T1000 (cell line): ENCODE measurements at places on chromosomes 3 and 15.

DNA sequence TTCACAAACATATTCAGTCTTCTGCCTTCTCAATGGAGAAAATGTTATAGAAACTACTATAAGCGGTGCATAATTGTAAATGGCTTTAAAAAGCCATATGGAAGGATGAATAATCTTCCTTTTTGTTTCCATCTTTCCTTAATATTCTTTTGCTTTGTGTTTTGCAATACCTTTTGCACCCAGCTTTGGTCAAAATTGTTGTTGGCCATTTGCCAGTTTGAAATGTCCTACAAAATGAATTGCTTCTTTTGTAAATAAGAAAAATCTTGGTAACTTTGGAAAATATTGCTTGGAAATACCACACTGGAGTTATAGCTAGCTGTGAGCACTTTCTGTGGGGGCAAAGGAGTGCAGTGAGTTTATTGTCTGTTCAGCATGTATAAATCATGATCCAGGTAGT, 93.5 kb upstream of the NR2F2 start:
- no peak for DNase-seq

GRCh38 chr3:126542340-126543241, 16.1 kb downstream of the C3orf22 start:
- no peak for DNase-seq

GRCh38 chr3:4006288-4006687, 207.1 kb downstream of the LRRN1 start:
- no peak for DNase-seq

DNA sequence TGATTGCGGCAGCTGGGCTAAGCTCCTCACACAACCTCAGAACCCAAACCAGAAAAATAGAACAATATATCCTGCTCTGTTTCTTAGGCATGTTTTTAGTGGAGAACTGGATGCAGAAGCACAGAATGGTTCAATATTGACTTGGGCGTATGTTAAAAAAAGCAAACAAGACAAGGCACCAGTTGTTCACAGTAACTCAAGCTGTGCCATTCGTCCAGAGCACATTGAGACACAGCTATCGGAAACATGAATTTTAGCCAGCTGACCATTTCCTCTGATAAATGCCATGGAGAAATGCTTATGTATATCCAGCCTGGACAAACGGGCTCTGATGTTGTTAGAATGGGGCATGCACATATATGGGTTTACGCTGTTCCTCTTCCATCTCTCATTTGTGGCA, 129.2 kb upstream of the PDZRN3 start:
- DNase-seq: no peak

- DNase-seq: no peak
Measured at GRCh38 chr3:115704661-115705338, 81.5 kb downstream of the GAP43 start.

GRCh38 chr3:52259035-52259434, 13.5 kb downstream of the PPM1M start:
- DNase-seq: no peak

GRCh38 chr15:32935139-32935538, 217.3 kb downstream of the GREM1 start:
- DNase-seq: no peak

- DNase-seq: no peak
Measured at GRCh38 chr3:56443372-56443771, 24.9 kb downstream of the ERC2 start.

GRCh38 chr3:72821161-72821781, 27.0 kb downstream of the SHQ1 start:
- no peak for DNase-seq

- no peak for DNase-seq
Measured at GRCh38 chr3:149424918-149425317, 47.5 kb upstream of the TM4SF1 start.

DNA sequence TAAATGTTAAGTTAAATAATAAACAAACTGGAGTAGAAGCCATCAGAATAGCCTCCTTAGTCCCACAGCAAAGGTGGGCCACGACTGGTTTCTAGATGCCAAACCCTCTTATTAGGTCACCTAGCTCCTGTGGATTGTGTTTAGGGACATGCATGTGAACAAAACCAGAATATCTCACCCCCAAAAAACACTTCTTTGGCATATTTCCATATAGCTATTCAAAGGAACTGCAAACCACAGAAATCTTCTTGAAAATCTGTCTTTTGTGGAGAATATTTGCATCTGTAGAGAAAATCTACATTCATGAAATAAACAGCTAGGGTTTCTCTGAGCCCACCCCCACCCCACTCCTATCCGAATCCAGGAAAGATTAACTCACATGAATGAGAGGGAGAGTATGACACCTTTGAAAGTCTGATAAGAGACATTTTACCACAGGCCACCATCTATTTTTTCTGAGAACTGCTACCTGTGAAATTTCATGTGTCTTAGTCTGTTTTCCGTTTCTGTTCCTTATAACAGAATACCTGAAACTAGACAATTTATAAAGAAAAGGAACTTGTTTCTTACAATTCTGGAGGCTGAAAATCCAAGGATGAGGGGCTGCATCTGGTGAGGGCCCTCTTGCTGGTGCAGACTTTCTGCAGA, 159.4 kb downstream of the NEK10 start:
- no peak for DNase-seq

DNA sequence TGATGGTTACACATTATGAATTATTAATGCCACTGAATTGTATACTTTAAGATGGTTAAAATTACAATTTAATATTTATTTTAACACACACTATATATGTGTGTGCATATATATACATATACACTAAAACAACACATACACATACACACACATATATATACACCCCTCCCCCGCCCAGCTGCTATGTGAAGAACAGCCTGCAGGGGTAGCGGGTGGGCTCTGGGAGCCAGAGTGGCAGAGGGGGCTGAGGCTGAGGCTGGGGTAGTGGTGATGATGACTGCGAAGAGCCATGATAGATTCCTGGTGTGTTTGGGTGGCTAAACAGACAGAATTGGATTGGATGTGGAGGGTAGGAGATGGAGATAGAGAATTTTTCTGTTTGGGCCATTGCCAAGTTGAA, 39.4 kb upstream of the APEH start:
- DNase-seq: no peak

GRCh38 chr15:99122831-99123712, 18.2 kb downstream of the SYNM start:
- DNase-seq: no peak

- no peak for DNase-seq
Measured at GRCh38 chr3:130839813-130840212, 54.1 kb upstream of the ATP2C1 start.

GRCh38 chr3:188212308-188212969, 58.5 kb downstream of the LPP start:
- DNase-seq: no peak

DNA sequence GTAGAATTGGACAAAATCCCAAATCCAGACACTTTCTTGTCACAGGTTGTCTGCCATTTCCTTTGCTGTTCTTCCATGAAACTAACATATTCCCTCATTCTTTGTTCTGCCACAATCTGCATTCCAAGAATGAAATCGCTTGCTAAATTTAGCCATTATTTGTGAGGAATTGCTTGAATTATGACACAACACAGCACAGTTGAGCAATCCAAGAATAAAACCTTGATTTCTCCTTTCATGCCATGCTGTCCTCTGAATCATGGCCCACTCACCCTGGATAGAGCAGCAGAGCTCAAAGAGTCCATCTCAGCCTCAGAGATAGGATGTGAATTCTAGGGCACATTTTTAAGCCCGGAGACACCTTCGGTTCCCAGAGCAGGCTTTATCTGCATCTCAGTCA, 35.2 kb upstream of the GREM1 start:
- no peak for DNase-seq

DNA sequence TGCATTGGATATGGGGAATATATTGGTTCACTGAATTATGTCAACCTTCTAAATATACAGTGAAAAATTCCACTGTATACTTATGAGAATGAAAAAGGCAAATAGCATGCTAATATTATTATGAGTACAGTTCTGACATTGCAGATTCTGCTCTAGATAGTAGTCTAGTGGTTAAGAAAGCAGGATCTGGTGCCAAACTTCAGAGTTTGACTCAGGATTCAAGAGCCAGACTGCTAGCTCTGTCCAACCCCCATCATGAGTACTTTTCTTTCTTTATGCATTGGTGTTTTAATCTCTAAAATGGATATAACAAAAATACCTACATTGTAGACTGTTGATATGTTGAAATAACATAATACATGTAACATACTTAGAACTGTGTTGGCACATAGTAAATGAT, 57.3 kb upstream of the PLSCR4 start:
- DNase-seq: no peak

DNA sequence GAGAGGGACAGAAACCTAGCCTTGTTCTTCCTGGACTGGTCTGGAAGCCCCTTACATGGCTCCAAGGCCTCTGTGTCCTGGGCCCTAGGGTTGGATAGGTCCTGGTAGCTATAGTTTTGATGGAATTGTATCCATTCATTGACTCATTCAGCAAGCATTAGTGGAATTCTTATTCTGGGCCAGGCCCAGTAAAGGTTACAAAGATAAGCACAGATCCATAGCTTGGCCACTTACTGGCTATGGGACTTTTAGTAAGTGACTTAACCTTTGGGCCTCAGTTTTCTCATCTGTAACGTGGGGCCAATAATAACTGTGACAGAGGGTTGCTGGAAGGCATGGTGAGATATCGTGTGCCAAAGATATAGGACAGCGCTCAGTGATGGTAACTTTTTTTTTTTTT, 13.6 kb upstream of the DAG1 start:
- DNase-seq: no peak

DNA sequence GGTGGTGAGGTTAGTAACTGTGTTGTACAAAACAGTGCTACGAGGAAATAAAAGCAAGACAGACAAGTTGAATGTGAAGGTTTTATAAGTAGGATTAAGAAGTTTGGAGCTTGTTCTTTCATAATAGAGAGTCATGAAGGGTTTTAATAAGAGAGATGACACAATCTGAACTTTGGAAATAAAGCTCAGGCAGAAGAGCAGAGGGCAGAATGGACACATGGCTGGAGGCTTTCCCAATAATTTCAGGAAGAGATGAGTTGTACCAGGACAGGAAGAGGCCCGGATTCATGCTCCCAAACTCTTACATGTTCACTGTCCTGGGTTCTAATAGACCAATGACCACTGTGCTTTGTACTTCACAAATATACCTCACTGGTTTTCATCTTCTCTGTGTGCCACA, 194.8 kb downstream of the SLC9A9 start:
- DNase-seq: no peak

GRCh38 chr15:32700501-32701150, 17.2 kb upstream of the GREM1 start:
- no peak for DNase-seq

DNA sequence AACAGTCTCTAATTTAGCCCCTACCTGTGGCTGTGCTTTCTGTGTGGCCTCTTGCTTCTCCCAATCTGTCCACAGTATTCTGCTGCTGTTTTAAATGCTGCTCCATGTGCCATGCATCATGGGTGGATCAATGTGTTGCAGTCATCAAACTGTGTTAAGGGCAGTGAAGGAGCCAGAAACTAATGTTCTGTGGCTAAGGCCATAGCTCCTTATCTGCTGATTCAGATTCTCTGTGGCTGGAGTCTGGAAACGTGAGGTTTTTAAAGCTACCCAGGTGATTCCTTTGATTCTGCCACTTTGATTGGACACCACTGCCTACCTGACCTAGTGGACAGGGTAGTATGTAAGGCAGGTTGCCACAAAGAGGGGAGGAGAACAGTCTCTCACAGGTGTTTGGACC, 44.8 kb downstream of the MORC1 start:
- no peak for DNase-seq

- no peak for DNase-seq
Measured at GRCh38 chr3:177928172-177928873, 607.9 kb upstream of the KCNMB2 start.

DNA sequence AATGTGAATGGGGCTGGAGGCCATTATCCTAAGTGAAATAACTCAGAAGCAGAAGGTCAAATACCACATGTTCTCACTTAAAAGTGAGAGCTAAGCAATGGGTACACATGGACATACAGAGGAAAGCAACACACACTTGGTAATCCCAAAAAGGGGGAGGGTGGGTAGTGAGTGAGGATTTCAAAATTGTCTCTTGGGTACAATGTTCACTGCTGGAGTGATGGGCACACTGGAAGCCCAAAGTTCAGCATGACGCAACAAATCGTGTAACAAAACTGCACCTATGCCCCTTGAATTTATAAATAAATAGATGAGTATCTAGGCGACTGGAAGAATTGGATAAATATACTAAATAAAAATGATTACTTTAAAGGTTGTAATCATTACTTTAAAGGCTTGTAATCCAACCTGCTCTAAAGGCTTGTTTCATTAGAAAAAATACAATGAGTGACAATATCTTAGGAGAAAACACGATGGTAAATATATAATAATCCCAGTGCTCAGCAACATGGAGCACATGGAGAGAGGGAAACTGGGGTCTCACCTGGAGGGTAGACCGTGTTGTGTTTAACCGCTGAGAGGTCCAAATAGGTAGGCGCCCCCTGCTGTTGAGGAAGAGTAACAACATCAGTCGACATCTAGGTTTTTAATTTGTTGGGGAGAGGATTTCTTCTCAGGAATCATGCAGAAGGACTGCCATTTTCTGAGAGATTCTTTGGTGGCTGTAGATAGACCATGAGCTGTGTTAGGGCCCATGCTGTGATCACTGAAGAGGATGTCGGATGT, 78.5 kb upstream of the ROBO1 start:
- no peak for DNase-seq

DNA sequence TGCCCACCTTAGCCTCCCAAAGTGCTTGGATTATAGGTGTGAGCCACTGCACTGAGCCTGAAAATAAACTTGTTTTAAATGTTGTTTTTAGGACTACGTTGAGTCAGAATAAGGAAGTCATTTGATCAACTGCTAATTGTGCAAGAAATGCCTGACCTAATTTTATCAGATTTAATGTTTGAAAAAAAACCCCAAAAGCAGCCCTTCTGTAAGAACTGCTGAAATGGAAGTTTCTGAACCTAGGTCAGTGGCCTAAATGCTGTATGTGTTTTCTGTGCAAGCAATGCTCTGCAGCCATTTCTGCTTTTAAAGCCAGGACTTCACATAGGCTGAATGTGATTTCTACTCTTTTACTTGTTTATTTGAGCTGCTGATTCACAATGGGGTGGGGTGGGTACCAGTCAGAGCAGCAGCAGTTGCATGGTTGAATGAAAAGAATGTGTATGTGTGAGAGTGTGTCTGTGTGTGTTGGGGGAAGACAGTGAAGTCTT, 6.6 kb downstream of the GPX1 start:
- DNase-seq: no peak

DNA sequence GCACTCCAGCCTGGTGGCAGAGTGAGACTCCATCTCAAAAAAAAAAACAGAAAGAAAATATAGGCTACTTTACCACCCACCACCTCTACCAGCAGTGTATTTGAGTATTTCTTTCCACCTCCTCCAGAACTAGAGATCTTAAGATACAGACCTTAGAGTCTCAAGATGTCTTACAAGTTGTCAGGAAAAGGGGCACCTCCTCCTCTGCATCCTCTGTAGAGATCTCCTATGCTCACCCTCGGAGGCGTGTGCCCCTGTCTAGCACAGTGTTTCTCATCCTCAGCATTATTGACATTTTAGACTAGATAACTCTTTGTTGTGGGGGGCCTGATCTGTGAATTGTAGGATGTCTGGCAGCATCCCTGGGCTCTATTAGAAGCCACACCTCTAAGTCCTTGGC, 27.7 kb upstream of the P4HTM start:
- no peak for DNase-seq
